HL-60 (cell line): ENCODE measurements at places on chromosomes 13 and 19.

DNA sequence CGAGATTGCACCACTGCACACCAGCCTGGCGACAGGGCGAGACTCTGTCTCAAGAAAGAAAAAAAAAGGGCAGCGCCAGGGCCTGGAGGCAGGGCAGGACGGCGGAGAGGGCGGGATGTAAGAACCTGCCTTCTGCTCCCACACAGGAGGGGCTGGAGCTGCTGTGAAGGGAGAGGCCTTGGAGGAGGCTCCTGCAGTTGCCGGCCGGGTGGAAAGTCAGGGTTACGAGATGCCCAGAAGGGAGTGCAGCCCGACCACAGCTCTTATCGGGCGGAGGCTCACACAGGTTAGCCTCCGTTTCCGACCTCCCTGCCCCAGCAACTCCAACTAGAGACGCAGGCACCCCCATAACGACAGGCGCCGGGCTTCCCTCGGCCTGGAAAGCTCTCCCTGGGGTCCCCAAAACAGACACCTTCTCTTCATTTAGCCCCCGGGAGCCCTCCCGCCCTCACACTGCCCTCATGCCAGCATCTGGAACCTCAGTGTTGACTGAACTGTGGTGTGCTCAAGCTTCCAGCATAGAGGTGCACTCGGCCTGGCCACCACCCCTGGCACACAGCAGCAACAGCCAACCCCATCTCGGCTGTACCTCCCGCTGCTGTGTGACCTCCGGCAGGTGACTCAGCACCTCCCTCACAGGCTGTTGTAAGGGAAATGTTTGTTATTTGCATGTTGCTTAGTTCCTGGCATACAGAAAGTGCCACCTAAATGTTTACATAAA lies 1.4 kb downstream of the PLPP2 start:
- no peak for DNase-seq

DNA sequence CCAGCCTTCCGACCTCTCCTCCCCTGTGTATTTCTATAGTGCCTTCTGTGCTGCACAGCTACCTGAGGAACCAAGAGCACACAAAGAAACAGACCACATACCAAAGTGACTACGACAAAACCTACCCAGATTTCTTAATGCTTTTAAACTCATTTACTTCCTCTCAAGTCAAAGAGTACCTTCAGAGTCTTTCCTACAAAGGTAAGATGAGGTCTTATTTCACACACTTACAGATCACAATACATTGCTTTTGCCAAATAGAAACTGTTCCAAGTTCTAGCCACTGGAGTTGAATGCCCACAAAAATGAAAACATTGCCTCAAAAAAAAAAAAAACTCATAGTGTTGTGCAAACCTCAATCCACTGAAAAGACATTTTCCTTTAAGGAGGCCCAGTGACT lies 36.4 kb downstream of the TEX26 start:
- DNase-seq, result no peak

- no peak for DNase-seq
These were observed 10.2 kb downstream of the EPSTI1 start for GRCh38 chr13:42981853-42982252.

GRCh38 chr13:94323764-94324758 lies 155.4 kb downstream of the DCT start:
- DNase-seq, result no peak

DNA sequence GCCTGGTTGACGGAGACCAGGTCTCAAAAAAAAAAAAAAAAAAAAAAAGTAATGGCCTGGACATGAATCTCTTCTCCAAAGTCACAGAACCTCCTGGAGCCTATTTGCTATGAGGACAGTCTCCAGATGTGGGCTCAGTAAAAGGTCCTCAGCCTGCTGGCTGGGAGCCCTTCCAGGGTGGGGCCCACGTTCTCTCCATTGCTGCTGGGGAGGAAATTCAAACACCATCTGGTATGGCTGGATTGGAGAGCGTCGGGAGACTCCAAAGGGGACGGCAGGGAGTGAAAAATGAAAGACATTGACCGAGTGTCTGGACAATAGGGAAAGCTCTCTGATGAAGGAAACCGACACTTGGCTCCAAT lies 1.3 kb upstream of the PBX4 start:
- DNase-seq, result no peak

DNA sequence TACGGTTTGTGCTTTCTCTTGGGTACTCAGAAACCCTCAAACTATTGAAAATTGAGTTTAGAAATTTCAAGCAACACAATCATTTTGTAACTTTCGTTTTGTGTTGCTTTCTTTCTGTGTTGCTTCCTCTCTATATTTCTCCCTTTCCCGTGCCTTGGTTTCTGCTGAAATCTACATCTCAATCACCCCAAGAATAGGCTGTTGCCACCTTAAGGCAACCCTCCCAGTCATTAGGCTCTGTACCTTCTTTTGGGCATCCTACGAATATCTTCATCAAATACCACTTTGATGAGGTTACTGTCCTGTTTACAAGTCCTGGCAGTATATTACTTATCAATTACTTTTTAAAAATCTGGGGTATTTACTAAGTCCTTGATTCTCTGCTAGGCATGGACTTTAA lies 621.6 kb downstream of the GPC6 start:
- no peak for DNase-seq
